ENCODE measurements at places on chromosomes 12 and 14. TPM values are rescaled to one million over a fixed set of nuclear protein-coding genes. Genes with fewer than 3 reads are reported as not detected.

The TAS2R13 gene
- total RNA-seq: 0.27 TPM

The SETD1B gene
- 13.7 TPM for total RNA-seq

The OLR1 gene
- total RNA-seq: not detected

DNA sequence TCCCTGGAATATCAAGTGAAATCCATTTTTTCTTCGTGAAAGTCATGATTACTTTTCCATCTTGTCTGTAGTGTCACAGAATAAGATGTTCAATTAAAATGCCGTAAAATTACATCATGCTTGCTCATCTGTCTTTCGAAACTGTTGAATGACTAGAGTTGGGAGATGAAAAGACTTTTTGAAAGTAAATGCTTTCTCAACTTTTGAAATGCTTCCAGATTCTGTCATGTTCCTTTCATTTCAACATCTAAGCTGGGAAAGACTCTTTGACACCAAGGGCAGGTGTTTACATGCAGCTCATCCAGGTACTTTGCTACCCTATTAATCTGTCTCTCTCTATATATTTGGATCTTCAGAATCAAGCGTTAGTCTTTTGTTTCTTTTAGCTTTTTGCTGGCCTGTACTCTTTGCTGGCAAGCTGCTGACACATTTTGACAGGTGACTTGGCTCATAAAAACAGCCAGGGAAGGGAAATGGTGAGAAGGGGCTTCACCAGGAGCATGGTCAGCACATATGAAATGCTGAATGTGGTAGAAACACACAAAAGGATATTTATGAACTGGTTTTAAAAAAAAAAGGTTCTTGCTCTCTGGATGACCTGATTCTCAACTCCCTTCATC is 77.0 kb upstream of the METAP2 start:
- H3K27ac ChIP-seq: peak overlapping the region; percentile 48
- no peaks in the 10 kb centered on the region for H3K36me3 ChIP-seq
- H3K4me3 ChIP-seq: no peak overlapping the region
- H3K27me3 ChIP-seq: peaks cover 11% of the 10 kb centered on the region
- H3K4me1 ChIP-seq: peaks cover 18% of the 10 kb centered on the region
- DNase-seq: peak; percentile 19

DNA sequence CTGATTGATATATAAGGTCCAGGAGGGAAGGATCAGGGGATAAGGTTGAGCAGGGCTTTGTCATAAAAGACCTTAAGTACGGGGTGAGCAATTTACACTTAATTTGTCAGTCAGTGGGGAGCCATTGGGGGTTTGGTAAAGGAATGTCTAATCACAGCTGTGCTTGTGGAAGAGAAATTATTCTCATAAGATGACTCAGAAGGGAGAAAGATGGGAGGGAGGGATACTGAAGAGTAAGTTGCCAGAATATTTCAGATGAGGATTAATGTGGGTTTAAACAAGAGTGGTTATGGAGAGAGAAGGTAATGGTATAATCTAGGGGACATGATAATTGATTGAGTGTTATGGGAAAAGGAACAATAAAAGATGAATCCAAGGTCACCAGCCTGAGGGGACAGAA is 500.1 kb upstream of the CCDC196 start:
- H3K27me3 ChIP-seq: no peaks in the 10 kb centered on the region
- no peak for DNase-seq
- peaks cover 5% of the 10 kb centered on the region for H3K4me1 ChIP-seq
- no peaks in the 10 kb centered on the region for H3K36me3 ChIP-seq
- H3K27ac ChIP-seq: no peak overlapping the region

- H3K4me1 ChIP-seq: no peaks in the 10 kb centered on the region
- no peak for DNase-seq
- no peaks in the 10 kb centered on the region for H3K36me3 ChIP-seq
- H3K4me3 ChIP-seq: no peak overlapping the region
- no peaks in the 10 kb centered on the region for H3K27me3 ChIP-seq
Measured at GRCh38 chr12:77591959-77592743, 238.5 kb upstream of the NAV3 start.

- DNase-seq: no peak
- H3K4me3 ChIP-seq: no peak overlapping the region
- H3K4me1 ChIP-seq: peaks cover 29% of the 10 kb centered on the region
Measured at GRCh38 chr14:95490727-95491451, 25.6 kb downstream of the SYNE3 start.

DNA sequence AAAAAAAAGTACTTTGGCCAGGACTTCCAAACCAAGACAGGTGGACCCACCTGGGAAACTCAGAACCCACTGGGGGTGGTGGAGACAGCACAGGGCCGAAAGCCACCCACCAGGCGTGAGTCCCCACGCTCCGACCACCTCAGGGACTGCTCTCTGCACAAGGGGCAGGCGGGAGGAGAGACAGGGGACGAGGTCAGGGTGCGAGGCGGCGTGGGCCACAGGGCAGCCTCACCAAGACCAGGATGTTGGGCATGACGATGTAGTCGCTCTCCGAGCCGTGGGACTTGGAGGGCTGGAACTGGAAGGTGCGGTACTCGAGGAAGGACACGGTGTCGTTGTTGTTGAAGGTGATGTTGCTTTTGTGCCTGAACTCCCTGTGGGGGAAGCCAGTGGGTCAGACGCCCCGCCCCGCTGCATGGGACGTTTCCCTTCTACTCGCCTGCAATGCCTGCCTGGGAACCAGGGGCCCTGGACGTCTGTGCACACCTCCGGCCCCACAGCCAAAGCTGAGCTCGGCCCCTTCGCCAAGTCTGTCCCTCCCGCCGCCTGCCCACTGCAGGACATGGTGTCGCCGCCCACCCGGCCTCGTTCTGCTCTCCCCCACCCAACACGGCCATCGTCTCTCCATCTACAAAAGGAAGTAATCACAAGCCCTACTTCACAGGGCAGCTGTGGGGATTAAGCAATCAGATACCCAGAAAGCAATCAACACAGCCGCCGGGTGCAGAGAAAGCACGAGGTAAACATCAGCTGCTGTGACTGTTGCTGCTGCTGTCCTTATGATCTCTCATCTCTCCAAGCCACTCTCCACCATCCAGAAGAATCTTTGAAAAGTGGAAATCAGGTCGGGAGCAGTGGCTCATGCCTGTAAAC is 48.7 kb downstream of the SCARB1 start:
- peaks cover 22% of the 10 kb centered on the region for H3K36me3 ChIP-seq
- no peaks in the 10 kb centered on the region for H3K27me3 ChIP-seq
- DNase-seq: no peak

DNA sequence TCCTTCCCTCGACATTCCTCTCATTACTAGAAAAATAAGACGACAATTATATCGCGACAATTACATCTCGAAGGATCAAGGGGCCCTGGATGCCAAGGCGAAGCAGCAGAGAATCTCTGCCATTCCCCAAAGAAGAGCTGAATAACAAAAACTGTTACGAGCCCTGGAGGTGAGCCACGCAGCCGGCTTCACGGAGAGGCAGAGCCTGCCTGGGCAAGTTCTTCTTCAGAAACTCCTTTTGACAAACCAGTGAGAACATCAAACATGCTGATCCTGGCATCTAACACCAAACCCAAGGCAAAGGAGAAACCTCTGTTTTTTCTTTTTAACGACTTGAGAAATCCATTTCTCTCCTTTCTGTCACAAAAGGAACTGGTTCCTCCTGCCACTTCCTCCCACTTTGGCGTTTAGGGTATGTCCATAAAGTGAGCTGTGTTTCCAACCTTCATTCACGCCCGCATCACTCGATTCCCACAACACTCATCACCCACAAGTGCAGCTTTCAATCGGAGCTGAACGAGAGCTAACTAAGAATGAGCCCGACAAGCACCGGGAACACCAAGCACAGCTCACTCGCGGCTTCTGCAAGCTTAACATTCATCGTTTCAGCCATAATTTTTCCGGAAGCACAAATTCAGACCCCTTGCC is 21.5 kb downstream of the CCDC88C start:
- H3K36me3 ChIP-seq: peaks cover 28% of the 10 kb centered on the region
- H3K4me1 ChIP-seq: peaks cover 95% of the 10 kb centered on the region
- H3K27me3 ChIP-seq: no peaks in the 10 kb centered on the region

DNA sequence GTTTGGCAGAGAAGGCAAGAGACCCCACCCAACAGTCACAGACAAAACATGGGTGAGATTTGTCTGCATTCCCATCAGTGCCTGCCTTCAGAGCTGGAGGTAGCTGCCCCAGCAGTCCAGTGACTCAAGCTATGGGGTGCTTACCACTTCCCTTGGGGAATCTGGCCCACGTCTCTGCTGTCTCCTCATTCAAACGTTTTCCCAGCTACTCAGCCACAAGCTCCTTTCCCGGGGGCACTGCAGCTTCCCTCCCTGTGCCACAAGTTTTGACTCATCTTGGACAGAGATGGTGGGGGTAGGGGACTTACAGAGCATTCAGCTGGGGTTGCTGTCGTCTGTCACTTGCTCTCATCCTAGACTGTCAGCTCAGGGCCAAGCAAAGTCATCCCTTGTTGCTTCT is 66.6 kb downstream of the FBXL14 start:
- peaks cover 15% of the 10 kb centered on the region for H3K4me1 ChIP-seq
- peaks cover 51% of the 10 kb centered on the region for H3K27me3 ChIP-seq
- H3K27ac ChIP-seq: no peak overlapping the region
- no peak for DNase-seq
- H3K36me3 ChIP-seq: no peaks in the 10 kb centered on the region
